Glutamatergic neuron (in vitro differentiated cells): ENCODE measurements at places on chromosomes 16 and 17.

DNA sequence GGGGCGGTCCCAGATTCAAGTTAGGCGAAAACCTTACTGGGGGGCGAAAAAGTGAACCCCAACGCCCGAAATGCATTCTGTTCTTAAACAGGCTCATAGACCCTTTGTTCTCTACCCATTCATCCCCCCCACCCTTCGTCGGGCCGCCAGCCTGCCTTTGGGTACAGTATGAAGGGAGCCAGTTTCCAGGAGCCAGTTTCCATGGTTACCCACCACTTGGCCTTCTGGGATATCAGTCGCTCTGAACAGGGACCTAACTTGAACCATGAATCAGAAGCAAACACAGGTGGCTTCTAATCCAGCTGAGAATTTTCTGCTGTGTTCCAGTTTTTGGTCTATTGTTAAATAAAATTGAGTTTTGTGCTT is 532 bp downstream of the DHX40 start:
- peak; percentile 59 for DNase-seq

- DNase-seq = no peak
These were observed 23.8 kb upstream of the SLC12A3 start for GRCh38 chr16:56841233-56841632.

DNA sequence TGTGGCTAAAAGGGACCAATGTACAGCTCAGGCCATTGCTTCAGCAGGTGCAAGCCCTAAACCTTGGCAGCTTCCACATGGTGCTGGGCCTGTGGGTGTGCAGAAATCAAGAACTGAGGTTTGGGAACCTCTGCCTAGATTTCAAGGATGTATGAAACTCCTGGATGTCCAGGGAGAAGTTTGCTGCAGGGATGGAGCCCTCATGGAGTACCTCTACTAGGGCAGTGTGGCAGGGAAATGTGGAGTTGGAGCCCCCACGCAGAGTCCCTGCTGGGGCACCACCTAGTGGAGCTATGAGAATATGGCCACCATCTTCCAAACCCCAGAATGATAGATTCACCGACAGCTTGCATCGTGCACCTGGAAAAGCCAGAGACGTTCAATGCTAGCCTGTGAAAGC is 13.0 kb downstream of the EFCAB5 start:
- no peak for DNase-seq

DNA sequence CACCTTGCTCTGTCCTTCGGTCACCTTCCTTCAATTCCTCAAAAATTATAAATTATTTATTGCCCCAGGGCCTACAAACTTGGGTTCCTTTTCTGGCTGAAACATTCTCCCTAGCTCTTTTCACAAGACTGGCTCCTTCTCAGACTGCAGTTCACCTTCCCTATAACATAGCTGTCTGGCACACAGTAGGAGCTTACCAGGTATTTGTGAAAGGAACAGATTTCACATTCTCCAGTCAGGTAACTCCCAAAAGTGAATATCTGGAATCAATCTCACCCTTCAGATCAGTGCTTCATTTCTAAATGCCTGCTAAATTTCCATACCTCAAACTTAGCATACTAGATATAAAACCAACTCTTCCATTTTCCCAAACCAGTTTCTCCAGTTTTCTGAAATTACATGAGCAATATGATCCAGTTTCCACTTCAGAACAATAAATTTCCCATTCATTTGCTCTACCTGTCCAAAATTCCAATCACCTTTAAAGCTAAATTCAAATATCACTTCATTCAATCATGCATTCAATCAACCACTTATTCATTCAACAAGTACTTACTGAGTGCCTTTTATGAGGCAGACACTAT is 6.1 kb downstream of the RFFL start:
- DNase-seq = no peak

GRCh38 chr16:86563469-86564345 is 2.9 kb upstream of the FOXC2 start:
- DNase-seq = peak; percentile 89

DNA sequence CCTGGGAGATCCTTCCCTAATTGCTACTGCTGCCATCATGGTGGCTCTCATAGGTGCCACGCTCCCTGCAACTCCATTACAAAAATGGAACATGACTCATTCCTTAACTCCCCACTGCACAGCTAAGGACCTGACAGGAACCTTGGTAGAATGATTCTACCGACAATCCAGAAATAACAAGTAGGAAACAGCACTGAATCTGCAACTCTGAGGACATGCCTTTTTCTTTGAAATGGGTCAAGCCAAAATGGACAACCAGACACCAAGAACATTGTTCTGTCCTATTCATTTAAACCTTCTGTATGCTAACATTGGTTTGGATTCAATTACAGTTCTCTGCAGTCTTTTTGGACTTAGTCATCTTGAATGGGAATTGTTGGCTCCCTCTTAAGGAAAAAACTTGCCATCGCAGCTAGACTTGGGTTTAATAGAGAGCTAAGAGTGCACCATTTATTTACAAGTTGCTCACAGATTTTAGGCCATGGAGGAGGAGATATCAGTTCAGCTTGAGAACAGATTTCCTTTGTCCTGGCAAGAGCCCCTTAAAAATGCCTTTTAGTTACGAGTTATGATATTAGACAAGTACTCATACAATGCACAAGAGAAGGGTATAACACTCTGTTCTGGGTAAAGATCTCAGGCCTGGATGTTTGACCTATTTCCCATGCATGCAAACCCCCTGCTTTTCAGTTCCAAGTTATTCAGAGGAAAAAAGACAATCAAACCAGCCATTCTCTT is 20.9 kb upstream of the NSRP1 start:
- DNase-seq = no peak

DNA sequence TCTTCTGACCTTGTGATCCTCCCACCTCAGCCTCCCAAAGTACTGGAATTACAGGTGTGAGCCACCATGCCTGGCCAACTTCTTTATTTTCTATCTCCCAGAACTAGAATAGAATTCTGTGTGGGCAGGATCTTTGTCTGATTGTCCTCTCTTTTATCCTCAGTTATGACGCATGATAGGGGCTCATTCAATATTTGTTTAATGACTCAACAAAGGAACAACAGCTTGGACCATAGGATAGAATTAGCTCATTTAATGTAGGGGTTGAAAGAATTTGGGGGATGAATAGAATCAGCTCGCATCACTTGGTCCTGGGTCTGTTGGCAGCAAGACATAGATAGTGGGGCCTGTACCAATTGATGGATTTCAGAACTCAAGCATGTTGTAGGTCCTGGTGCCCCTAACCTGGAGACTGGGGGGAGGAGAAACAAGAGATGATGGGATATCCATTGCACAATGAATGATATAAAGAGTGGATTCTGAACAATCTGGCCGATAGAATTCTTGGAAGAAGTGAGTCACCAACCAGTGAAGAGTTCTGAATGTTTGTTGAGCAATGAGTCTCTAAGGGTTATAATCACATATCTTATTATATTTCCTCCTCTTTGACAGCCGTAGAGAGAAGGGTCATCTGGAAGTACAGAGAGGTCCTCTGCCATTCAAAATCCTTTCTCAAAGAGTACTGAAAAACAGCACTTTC is 250.2 kb downstream of the HS3ST4 start:
- no peak for DNase-seq
